ENCODE measurements at places on chromosomes 4 and X. TPM values are rescaled to one million over a fixed set of nuclear protein-coding genes. Genes with fewer than 3 reads are reported as not detected.
A peak's percentile ranks its signal among the peaks of the same experiment; 100 is the strongest.

The SORCS2 gene
- not detected for total RNA-seq

The ERVMER34-1 gene
- total RNA-seq: not detected

The OPRPN gene
- not detected for total RNA-seq

GRCh38 chrX:110381216-110381615, 22.6 kb downstream of the RTL9 start:
- no peak overlapping the region for H3K27ac ChIP-seq
- H3K27me3 ChIP-seq: peaks cover 6% of the 10 kb centered on the region
- DNase-seq: no peak
- no peaks in the 10 kb centered on the region for H3K4me1 ChIP-seq
- H3K4me3 ChIP-seq: no peak overlapping the region
- H3K36me3 ChIP-seq: no peaks in the 10 kb centered on the region

- no peak overlapping the region for H3K4me3 ChIP-seq
- no peaks in the 10 kb centered on the region for H3K27me3 ChIP-seq
- peaks cover 3% of the 10 kb centered on the region for H3K4me1 ChIP-seq
- no peaks in the 10 kb centered on the region for H3K36me3 ChIP-seq
Measured at GRCh38 chrX:9388450-9388849, 76.4 kb upstream of the TBL1X start.

DNA sequence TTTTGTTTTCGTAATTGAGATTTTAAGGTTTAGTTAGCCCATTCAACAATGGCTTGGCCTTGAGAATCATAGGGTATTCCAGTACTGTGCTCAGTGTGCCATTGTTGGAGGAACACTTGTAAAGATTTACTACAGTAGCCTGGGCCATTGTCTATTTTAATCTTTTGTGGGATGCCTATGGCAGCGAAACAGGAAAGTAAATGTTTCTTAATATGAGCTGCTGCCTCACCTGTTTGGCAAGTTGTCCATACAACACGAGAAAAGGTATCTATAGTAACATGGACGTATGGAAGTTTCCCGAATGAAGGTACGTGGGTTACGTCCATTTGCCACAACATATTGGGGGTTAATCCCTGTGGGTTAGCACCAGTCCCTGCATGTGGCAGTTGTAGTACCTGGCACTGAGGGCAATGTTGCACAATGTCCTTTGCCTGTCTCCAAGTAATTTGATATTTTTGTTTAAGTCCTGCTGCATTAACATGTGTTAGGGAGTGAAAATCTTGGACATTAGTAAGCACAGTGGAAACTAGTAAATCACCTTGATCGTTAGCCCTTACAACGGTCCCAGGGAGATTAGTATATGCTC, 38.6 kb upstream of the AADAT start:
- H3K4me3 ChIP-seq: no peak overlapping the region
- DNase-seq: no peak
- H3K36me3 ChIP-seq: no peaks in the 10 kb centered on the region
- H3K4me1 ChIP-seq: no peaks in the 10 kb centered on the region
- no peaks in the 10 kb centered on the region for H3K27me3 ChIP-seq

DNA sequence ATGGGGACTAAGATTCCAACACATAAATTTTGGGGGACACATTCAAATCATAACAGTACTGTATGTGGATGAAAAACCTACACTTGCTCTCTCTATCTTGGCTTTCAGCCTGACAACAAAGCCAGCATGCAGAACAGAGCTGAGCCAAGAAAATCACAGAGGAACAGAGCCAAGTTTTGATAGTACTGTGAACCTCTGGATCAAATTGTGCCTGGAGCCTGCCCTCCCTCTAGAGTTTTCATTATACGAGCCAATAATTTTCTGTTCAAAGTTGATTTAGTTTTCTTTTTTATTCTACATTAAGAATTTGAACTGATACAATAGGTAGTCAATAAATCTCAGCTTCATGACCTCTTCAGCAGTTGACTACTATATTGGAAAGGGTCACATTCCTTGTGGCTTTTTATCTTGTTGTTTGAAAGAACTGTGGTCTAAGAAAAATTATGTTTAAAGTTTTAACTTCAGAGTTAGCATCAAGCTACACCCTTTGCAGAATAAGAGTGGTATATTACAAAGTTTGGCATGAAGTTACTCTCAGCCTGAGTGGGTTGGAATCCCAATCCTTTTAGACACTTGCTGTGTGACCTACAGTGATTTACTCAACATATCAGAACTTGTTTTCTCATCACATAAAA, 31.1 kb downstream of the GRID2 start:
- H3K4me1 ChIP-seq: no peaks in the 10 kb centered on the region
- no peak overlapping the region for H3K4me3 ChIP-seq
- DNase-seq: no peak
- no peaks in the 10 kb centered on the region for H3K36me3 ChIP-seq
- no peaks in the 10 kb centered on the region for H3K27me3 ChIP-seq

- no peak overlapping the region for H3K4me3 ChIP-seq
- no peaks in the 10 kb centered on the region for H3K4me1 ChIP-seq
- DNase-seq: no peak
- peaks cover 4% of the 10 kb centered on the region for H3K27me3 ChIP-seq
- H3K36me3 ChIP-seq: no peaks in the 10 kb centered on the region
Measured at GRCh38 chr4:176009254-176009653, 56.4 kb upstream of the WDR17 start.

GRCh38 chr4:100162027-100162685, 28.1 kb downstream of the DDIT4L start:
- peaks cover 11% of the 10 kb centered on the region for H3K27me3 ChIP-seq
- H3K4me3 ChIP-seq: no peak overlapping the region
- H3K4me1 ChIP-seq: peaks cover 19% of the 10 kb centered on the region
- H3K36me3 ChIP-seq: no peaks in the 10 kb centered on the region
- no peak for DNase-seq
- H3K27ac ChIP-seq: no peak overlapping the region

GRCh38 chr4:180009316-180009715, 2233.9 kb upstream of the TENM3 start:
- no peaks in the 10 kb centered on the region for H3K27me3 ChIP-seq
- H3K4me3 ChIP-seq: no peak overlapping the region
- no peak for DNase-seq
- no peaks in the 10 kb centered on the region for H3K36me3 ChIP-seq

DNA sequence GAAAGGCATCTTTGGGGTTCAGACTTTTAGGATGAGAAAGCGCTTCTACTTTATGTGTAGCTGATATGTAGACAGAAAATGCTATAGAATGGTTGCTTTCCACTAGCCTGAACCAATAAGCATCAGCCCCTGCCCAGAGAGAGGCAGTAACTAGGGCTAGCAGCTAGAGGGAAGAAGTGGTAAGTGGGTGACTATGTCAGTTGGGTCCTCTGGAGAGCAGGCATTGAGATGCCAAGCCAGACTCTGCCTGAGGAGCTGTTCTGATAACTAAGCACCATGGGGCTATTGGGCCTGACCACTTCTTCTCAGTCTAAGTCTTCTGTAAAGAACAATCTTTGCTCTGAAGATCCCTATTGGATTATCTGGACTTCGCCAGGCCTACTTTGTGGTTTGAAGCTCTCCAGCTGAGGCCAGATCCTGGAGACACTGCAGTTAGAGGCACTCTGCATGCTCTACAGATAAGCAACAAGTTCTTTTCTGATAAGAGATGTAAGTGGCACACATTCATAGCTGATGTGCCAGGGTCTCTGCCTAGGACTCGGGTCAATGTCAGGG, 146.1 kb downstream of the RBM46 start:
- H3K36me3 ChIP-seq: no peaks in the 10 kb centered on the region
- no peak overlapping the region for H3K27ac ChIP-seq
- no peaks in the 10 kb centered on the region for H3K4me1 ChIP-seq
- H3K4me3 ChIP-seq: no peak overlapping the region
- H3K27me3 ChIP-seq: no peaks in the 10 kb centered on the region

- no peaks in the 10 kb centered on the region for H3K36me3 ChIP-seq
- no peaks in the 10 kb centered on the region for H3K27me3 ChIP-seq
- H3K27ac ChIP-seq: no peak overlapping the region
- no peak for DNase-seq
Measured at GRCh38 chr4:123588631-123589241, 192.1 kb downstream of the SPRY1 start.

GRCh38 chrX:1427756-1428155, 25.0 kb downstream of the ASMTL start:
- H3K4me3 ChIP-seq: no peak overlapping the region
- DNase-seq: no peak
- no peaks in the 10 kb centered on the region for H3K27me3 ChIP-seq
- H3K27ac ChIP-seq: no peak overlapping the region
- H3K36me3 ChIP-seq: peaks cover 43% of the 10 kb centered on the region

GRCh38 chr4:11732155-11732554, 303.5 kb upstream of the HS3ST1 start:
- no peaks in the 10 kb centered on the region for H3K4me1 ChIP-seq
- H3K4me3 ChIP-seq: no peak overlapping the region
- H3K27ac ChIP-seq: no peak overlapping the region
- no peaks in the 10 kb centered on the region for H3K36me3 ChIP-seq
- no peak for DNase-seq
- H3K27me3 ChIP-seq: no peaks in the 10 kb centered on the region

- H3K27ac ChIP-seq: peak overlapping the region; percentile 96
- H3K4me1 ChIP-seq: peaks cover 84% of the 10 kb centered on the region
- peaks cover 34% of the 10 kb centered on the region for H3K36me3 ChIP-seq
- peak overlapping the region; percentile 79 for H3K4me3 ChIP-seq
Measured at GRCh38 chrX:45807572-45808425, 607.1 kb upstream of the DIPK2B start.

GRCh38 chrX:17860179-17860780, 818 bp downstream of the RAI2 start:
- peaks cover 9% of the 10 kb centered on the region for H3K4me1 ChIP-seq
- H3K36me3 ChIP-seq: no peaks in the 10 kb centered on the region
- no peak for DNase-seq

DNA sequence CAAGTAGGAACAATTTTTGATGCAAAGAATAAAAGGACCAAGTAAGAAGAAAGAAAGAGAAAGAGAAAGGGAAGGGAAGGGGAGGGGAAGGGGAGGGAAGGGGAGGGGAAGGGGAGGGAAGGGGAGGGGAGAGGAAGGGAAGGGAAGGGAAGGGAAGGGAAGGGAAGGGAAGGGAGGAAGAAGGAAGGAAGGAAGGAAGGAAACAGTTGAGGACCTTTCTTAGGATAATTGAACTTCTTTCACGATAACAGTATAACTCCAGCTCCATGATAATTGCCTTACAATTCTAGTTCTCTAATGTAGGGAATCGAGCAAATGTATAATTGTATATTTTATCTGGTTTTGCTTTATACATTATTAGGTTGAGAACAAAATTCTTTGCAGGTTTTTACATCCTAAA, 556.2 kb upstream of the PCDH10 start:
- H3K27me3 ChIP-seq: no peaks in the 10 kb centered on the region
- H3K27ac ChIP-seq: no peak overlapping the region
- no peak overlapping the region for H3K4me3 ChIP-seq
- no peaks in the 10 kb centered on the region for H3K36me3 ChIP-seq
- no peak for DNase-seq

- H3K27ac ChIP-seq: no peak overlapping the region
- no peak overlapping the region for H3K4me3 ChIP-seq
- H3K36me3 ChIP-seq: peaks cover 5% of the 10 kb centered on the region
- no peaks in the 10 kb centered on the region for H3K27me3 ChIP-seq
Measured at GRCh38 chrX:70470850-70471289, 26.2 kb downstream of the DLG3 start.

- no peak overlapping the region for H3K4me3 ChIP-seq
- H3K36me3 ChIP-seq: no peaks in the 10 kb centered on the region
- H3K4me1 ChIP-seq: peaks cover 5% of the 10 kb centered on the region
Measured at GRCh38 chr4:186149872-186150271, 41.5 kb upstream of the CYP4V2 start.

DNA sequence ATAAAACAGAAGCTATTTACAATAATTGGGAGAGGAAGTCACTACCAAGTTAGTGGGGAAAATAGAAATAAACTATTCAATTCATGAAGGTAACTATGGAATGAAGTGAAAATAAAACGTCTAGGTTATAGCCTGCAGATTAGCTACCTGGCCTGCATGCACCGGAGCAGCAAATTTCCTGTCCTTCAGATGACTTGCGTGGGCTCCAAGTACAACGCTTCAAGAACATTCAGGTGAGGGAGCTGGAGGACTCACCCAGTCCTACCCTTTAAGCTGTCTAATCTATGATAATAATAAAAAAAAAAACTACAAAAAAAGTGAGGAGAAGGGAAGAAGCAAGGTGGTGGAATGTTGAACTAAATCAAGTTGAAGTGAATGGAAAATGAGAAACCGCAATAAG, 13.2 kb downstream of the C4orf54 start:
- H3K4me1 ChIP-seq: no peaks in the 10 kb centered on the region
- DNase-seq: no peak
- peaks cover 17% of the 10 kb centered on the region for H3K27me3 ChIP-seq
- no peak overlapping the region for H3K27ac ChIP-seq

GRCh38 chr4:171517883-171518282, 295.3 kb upstream of the GALNTL6 start:
- H3K4me3 ChIP-seq: no peak overlapping the region
- no peaks in the 10 kb centered on the region for H3K36me3 ChIP-seq
- H3K27me3 ChIP-seq: no peaks in the 10 kb centered on the region

Measured in activated CD4-positive, alpha-beta T cell treated with anti-CD3 and anti-CD28 coated beads, Interleukin-2, amount 10 ng/mL, durations not matched to agents 7 days and 5 days (primary cell).